ENCODE measurements at places on chromosomes 2 and 18.

DNA sequence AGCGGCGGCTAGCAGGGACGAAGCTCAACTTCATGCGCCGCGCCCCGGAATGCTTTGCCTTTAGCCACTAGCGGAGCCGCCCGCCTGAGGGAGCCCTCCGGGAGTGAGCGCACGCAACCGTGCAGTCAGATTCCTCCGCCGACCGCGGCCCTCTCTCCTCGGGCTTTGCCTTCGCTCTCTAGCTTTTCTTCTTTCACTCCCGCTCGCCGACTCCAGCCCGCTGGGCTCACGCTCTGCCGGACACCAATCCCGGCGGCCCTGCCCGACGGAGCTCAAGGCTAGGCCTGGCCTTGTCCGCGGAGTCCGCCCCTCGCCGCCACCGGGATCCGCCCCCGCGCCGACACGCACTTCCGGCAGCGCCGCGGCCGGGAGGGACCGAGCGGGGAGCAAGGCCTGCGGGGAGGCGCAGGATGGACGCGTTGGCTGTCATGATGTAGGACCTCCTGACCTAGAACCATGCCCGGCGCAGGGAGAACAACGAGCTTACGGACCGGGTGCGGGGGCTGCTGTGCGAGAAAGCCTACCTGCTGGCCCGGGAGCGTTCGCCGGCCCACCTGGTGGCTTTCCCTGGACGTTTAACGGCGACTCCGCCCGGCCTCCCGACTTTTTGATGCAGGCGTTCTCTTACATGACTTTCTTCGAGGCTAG, 40.8 kb upstream of the AKAIN1 start:
- DNase-seq = peak; percentile 87

- DNase-seq = peak; percentile 42
These were observed 891 bp downstream of the CAB39 start for GRCh38 chr2:230713331-230714135.

DNA sequence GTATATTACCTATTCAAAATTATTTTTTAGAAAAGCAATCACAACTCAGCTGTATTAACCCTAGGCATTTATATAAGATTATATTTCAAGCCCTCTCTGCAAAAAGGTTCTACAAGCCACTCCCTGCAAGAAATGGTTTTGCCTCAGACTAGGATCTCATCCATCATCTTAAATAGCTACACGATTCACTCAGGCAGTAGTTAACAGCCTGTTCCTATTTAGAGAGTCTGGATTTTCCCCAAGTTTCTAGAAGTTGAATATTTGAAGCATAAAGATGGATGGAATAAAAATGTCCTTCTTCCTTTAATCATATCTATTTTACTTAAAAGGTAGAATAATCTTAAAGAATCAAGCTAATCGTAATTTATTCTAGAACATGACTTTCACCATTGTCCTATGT, 167.1 kb upstream of the STK17B start:
- DNase-seq = no peak

- DNase-seq = peak; percentile 61
These were observed 116.8 kb downstream of the SPTBN1 start for GRCh38 chr2:54572636-54573536.

DNA sequence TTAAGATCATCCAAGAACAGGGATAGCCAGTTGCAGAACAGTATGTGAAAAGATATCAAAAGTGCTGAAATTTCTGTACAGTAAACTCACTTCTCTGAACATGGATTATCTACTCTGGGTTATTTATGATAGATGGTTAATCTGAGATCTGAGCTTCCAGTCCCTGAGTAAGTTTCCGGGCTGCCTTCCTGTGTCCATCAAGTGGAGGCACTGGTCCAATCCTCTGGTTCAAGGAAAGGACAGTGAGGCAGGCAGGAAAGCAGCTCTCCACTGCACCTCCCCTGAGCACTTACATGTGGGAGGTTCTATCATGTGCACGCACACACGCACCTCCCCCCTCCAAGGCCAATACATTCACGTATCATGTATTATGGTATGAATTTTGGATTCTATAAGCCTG, 32.5 kb downstream of the GPR45 start:
- no peak for DNase-seq

All from stimulated activated CD4-positive, alpha-beta T cell treated with anti-CD3 and anti-CD28 coated beads, Interleukin-4, amount 100 ng/mL, for 24 hours (primary cell).